ENCODE measurements at places on chromosomes 7 and 10.

DNA sequence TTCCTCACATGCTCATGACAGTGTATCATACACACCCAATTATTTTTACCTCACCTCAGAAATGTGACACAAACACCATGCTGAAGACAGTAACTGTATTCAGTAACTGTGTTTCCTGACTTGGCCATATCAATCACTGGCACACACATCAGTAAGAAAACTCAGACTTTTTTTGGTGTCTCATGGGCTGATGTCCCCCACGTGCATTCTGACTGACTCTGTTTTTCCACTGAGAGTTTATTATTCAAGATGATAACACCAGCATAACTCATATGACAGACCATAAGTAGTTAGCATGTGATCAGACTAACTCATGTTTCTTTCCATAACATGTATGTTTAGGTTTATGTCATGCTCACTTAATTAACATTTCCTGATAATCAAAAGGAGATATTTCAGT lies 124.8 kb downstream of the CD36 start:
- no peak for DNase-seq

- no peak for DNase-seq
Observed at GRCh38 chr10:29144126-29144525, 144.7 kb upstream of the LYZL1 start.

DNA sequence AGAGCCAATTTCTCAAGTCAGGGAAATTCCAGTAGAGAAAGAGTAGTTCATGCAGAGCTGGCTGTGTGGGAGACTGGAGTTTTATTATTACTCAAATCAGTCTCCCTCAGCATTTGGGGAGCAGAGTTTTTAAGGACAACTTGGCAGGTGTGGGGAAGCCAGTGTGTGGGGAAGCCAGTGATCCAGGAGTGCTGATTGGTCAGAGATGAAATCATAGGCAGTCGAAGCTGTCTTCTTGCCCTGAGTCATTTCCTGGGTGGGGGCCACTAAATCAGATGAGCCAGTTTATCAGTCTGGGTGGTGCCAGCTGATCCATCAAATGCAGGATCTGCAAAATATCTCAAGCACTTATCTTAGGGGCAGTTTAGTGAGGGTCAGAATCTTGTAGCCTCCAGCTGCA lies 194.6 kb upstream of the NRG3 start:
- DNase-seq = no peak

DNA sequence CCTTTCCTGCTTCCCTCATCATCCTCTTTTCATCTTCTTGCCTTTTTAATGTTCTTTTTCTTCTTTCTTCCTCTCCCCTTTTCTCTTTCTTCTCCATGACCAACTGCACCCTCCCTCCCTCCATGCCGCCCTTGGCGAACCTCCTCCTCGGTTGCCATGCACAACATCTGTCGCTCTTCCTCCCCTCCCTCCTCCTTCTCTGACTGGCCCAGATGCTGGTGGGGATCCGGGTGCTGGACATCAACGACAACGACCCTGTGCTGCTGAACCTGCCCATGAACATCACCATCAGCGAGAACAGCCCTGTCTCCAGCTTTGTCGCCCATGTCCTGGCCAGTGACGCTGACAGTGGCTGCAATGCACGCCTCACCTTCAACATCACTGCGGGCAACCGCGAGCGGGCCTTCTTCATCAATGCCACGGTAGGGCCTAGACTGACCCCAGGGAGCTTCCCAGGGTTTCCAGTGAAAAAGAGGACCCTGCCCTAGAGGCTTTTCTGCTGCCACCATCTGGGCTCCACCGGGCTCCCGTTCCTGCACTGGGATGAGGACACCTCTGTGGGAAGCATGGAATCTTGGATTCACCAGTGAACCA lies 11.5 kb upstream of the VSIR start:
- no peak for DNase-seq

GRCh38 chr7:1858435-1859265 lies 188.6 kb downstream of the ELFN1 start:
- DNase-seq = no peak

DNA sequence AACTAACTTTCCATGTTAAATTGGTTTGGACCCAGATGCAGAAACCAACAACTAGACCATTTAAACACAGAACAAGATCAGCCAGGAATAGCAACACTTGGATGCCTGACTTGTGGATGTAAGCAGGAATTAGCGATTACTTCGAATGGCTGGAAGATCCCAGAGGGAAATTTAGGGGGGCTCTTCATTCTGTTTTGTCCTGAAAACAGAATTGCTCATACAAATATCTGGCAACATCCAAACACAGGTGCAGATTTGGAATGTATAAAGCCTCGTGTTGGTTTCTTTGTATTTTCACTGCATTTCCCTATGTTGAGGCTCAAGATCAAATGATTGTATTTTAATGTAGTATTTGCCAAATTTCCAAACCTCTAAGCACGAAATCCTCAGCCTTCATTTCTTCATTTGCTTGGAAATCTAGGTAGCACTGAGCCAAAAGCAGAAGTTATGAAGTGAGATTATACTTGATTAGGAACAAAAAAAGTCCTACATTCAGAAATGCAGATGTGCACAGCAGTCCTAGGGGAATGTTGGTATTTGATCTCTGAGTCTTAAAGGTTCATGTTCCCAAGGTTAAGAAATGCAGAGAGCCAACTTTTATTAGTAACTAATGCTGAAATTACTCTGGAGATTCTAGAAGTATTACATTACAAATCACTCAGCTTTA lies 248.7 kb upstream of the TCF7L2 start:
- DNase-seq = no peak
